Common myeloid progenitor, CD34-positive (primary cell): ENCODE measurements at places on chromosomes 1 and 21.

GRCh38 chr1:103122983-103123720 is 14.8 kb upstream of the COL11A1 start:
- DNase-seq: no peak

- DNase-seq: peak; percentile 85
Observed at GRCh38 chr1:12344596-12345349, 114.9 kb downstream of the VPS13D start.

DNA sequence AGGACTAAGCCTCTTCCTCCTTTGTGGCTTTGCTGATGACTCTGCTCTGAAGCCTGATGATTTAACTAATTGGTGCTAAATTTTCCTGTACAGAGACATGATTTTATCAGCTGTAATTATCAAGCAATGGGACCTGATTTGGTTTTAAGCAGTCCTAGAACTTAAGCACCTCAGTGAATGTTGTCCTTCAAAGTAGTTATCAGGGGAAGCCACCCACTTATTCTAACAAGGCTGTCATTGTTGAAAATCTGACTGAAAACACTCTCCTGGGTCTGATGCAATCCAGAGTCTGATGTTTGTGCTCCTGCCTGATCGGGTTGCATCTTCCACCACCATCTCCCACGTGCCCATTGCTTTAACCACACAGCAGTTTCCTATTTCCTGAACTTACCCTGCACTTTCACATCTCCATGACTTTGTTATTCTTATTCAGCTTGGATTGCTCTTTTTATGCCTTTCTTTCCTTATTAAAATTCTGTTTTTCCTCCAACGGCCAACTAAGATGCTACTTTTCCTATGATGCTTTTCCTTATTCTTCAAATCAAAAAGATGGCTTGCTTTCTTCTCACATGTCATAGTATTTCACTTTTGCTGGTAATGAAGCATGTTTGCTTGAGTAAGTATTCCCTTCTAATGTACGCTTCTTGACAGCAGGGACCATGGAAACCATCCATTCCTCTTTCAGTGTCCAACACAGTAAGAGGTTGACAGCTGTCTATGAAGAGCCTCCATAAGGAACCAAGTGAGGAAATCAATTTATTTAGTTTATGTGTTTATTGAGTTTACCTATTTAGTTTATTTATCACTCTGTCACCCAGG is 55.0 kb downstream of the S1PR1 start:
- peak; percentile 71 for DNase-seq

GRCh38 chr1:2107586-2108212 is 57.5 kb downstream of the PRKCZ start:
- DNase-seq: no peak

GRCh38 chr1:56917356-56917755 is 48.5 kb downstream of the C8B start:
- DNase-seq: no peak

DNA sequence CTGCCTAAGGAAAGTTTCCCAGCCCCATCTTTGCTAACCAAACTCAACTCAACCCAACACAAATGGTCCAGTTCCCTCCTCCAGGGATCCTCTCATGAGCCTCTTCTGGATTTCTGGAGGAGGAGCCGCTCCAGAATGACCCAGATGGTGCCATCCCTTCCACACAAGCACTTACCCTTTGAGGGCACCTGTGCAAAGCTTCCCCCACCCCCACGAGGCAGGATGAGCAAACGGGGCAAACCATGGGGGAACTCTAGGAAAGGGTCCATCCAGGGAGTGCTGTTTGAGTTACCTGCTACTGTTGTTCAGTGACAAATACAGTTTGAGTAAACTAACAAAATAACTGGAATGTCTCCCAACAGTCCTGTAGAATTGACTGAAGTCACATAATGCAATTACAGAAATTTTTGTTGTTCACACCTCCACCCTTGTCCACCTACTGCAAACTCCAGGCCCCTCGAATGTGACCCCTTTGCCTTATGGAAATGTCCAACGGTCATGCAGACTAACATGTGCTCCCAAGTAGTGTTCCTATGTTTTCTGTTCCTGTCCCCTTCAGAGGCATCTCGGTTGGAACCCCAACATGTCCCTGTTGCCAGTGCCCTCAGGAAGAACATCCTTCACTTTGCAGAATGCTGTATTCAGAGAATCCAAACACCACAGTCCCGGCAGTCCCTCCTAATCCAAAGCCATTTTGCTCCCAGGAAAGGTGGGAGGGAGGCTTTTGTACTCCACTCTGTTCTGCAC is 160.1 kb downstream of the RRAGC start:
- no peak for DNase-seq

DNA sequence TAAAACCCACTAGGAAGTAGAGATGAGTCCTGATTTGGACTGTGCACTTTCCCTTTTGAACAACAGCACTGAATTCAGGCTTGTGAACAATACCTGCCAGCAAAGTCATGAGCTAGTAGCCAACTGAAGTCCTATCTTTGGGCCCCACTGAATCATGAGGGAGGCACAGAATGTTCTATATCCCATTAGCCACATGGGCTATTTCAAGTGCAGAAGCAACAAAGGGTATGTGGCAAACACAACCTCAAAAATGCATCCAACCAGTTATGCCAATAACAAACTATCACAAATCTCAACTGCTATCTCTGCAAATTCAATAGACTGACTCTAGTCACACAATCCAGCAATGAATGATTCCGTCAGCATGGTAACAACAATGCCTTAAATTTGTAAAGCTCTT is 276.0 kb downstream of the MRPL39 start:
- DNase-seq: no peak

GRCh38 chr1:19397217-19397945 is 85.3 kb downstream of the SLC66A1 start:
- no peak for DNase-seq

GRCh38 chr21:44523567-44524413 is 16.2 kb downstream of the KRTAP10-1 start:
- no peak for DNase-seq

GRCh38 chr1:73029571-73029970 is 747.2 kb upstream of the NEGR1 start:
- DNase-seq: no peak

DNA sequence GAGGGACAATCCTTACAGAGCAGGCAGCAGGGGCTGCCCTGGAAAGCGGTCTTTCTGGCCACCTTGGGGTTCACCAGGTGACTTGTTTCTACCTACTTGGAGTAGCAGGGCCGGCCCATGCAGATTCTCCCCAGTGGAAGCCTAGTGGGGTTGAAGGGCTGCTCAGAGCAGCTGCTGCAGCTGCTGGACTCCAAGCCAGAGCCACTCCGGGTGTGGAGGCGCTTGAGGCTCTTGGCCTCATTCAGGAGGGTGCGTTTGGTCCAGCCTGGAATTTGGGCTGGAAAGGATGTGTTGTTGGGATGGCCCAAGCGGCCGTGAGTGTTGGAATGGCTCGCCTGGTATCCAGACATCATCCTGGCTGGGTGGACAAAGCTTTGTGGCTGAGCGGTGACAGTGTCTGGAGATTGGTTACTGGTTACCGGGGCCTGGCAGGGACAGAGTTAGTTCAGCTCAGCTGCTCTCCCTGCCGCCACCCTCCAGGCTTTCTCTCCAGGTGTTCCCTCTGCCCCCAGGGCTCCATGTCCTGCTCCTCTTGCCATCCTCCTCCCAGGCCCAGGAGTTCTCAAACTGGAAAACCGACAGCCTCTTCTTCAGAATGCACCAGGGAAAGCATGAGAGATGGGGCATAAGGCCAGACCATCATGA is 14.2 kb upstream of the HSPG2 start:
- DNase-seq: no peak

DNA sequence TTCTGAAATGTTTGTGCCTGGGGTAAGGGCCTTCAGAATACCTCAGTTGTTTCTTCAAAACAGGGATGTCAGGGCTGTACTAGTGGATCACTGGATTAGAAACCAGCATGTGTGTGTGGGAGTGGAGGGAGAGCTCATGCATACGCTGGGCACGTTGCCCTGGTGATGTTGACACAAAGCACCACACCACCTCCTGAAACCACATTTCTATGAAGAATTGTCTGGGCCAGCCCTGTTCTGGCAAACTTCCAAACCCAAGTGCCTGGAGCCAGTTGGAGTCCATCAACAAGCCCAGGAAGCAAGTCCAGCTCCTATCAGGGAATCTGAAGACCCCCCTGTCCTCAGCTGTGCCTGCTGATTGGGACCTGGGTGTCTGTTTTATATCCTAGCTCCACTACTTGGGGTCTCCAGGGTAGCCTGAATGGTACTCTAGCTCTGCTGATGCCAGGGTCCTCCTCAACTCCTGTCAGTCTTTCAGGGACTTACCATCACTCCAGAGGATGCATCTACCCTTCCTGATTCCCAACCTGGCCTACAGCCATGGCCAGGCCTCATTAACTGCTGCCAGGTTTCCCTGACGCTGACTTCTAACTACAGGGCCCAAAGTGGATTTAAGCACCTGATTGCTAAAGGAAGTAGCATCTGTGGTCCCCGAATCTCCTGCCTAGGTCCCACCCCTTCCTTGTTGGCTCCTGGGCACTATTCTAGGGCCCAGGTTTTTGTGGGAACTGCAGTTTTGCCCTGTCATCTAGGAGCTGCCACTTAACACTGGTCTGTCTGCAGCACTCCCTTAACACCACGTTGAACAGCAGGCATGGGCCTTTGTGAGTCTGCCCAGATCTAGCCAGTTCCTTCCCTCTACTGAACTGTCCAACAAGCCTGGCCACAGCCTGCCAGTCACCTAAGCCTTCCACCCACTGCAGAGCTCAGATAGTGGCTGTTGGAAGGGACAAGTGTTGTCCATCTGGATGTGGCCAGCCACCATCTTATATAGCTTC is 45.5 kb downstream of the LPAR3 start:
- peak; percentile 92 for DNase-seq

- no peak for DNase-seq
Observed at GRCh38 chr1:24107462-24108138, 4.3 kb downstream of the MYOM3 start.

DNA sequence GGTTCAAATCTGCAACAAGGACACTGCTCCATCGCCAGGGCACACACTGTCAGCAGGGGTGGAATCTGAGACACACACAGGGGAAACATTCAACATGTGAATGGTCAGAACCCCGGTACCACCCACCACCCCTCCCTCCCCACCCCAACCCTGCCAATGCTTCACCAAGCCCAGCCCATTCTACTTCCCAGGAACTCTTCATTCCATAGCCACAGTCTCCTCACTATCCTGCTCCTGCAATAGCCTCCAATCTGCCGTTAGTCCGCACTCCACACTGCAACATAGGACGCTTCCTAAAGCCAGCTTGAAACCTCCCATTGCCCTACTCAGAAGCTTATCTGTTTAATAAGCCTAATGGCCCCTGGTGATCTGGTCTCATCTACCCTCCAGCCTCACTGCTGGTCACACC is 7.5 kb upstream of the RAB3B start:
- DNase-seq: no peak

DNA sequence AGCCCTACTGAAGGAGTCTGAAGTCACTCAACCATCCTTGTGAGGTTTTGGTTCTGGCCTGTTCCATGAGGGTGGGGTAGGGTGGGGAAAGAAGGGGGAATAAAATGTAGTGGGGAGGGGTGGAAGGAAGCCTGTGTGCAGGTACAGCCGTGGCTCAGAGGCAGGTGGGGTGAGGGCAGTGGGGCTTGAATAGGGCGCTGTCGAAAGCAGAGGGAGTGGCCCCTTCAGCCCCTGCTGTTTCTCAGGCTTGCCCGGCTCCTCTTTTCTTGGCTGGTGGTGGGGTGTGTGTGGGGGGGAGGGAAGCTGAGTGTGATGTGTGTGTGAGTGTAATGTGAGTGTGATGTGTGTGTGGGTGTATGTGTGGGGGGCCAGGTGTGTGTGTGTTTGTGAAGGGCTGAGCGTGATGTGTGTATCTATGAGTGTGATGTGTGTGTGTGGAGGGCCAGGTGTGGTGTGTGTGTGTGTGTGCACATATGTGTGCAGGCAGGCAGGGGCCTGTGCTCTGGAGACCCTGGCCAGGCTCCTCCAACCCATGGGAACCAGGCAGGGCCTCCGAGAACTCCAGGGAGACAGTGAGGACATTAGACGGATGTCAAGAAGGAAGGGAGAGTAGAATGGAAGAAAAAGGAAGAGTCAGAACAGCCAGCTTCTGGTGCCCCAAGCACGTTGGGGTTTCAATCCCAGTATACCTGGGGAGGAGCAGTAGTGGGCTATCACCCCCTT is 9.0 kb downstream of the SOX13 start:
- DNase-seq: no peak

DNA sequence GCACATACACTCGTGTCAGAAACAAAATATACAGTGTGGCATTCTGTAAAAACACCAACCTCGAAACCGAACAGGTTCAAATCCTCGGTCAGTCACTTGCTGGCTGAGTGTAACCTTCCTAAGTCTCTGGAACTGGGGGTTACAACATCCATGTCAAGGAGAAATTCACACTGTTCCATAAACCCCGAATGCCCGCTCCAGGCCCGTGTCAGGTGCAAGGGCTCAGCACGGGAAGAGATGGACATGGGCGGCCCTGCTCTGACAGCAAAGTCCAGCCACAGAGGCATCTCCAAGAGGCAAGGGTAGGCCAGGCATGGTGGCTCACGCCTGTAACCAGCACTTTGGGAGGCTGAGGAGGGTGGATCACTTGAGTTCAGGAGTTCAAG is 79.5 kb downstream of the SLC66A1 start:
- no peak for DNase-seq
